ENCODE measurements at places on chromosomes 2 and 18.

GRCh38 chr2:127007652-127008051 is 99.3 kb downstream of the BIN1 start:
- DNase-seq = no peak

DNA sequence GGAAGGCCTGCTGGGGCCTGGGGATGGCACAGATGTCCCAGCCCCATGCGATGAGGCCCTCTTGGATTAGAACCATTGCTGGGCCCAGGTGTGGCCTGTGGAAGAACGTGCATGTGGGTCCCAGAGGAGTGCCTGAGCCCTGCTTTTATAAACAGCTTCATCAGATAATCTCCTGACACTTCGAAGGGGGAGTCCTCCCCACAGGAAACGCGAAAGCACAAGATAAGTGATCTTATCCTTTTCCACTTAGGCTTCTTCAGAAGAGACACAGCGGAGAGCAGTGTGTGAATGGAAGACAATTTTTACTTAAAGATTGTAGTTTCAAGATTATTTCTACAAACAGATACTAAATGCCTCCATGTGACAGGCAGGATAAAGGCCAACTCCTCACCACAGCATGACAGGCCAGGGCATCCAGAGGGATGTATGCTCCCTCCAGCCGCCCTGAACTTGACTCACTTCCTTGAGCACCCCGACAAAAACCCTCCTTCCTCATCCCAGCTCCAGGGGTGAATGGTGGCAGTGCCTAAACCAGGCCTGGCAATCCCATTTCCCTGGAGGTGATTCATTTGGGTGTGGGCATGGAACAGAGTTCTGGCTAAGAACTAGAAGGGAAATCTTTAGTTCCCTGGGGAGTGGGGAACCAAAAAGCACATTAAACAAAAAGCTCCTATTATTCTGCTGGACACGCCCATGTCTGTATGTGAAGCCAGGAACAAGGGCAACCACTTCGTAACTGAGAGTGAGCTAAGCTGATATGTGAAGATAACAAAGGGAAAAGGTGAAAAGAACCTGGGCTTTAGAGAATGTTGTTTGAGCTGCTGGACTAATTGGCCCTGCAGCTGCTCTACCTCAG is 56.2 kb upstream of the TMEM163 start:
- DNase-seq = no peak

GRCh38 chr2:41495050-41495449 is 552.8 kb upstream of the PKDCC start:
- DNase-seq = no peak

- no peak for DNase-seq
Observed at GRCh38 chr2:60964651-60965498, 52.6 kb upstream of the PEX13 start.

GRCh38 chr2:126646026-126646425 is 9.9 kb upstream of the GYPC start:
- DNase-seq = no peak

GRCh38 chr18:58351776-58352175 is 277.1 kb downstream of the ALPK2 start:
- DNase-seq = no peak

- DNase-seq = no peak
Observed at GRCh38 chr2:16507655-16508489, 157.8 kb downstream of the CYRIA start.

DNA sequence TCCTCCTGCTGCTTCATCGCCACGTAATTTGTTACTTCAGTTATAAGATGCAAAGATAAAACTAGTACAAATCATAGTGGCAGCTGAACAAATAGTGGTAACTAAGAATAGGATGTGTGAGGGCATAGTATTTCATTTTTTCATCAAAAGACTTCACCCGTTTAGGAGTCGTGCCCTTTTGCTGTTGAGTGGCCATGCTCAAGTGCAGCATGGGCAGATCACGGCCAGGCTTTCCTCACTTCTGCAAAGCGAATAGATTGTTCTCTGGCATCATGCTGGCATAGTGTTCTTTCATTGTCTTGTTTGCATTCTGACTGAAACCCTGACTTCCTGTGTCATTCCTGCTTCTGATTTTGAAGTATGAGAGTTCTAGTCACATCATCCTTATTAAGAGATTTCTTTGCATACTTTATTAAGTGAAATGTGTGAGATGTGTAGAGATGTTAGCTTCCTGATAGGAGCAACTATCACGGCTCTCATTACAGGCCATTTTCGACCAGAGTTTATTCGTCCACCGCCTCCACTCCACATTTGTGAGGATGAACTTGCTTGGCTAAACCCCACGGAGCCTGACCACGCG is 11.8 kb downstream of the CNOT11 start:
- DNase-seq = no peak

DNA sequence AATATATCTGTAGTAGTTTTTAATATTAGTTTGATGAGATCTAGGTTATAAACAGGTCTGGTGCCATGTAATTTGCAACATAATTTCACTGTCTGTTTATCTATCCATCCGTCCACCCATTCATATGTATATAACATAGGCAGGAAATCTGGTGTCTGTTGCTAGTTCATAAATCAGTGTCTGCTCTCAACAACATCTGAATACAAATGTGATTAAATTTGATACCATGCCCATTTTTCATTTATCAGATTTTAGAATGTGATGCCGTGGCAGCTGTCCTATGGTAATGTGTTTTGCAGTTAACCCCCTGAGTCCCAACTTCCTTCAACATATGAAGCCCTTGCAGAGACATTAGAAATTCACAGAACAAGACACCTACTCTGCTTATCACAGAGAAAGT is 228.4 kb downstream of the CMPK2 start:
- DNase-seq = no peak

DNA sequence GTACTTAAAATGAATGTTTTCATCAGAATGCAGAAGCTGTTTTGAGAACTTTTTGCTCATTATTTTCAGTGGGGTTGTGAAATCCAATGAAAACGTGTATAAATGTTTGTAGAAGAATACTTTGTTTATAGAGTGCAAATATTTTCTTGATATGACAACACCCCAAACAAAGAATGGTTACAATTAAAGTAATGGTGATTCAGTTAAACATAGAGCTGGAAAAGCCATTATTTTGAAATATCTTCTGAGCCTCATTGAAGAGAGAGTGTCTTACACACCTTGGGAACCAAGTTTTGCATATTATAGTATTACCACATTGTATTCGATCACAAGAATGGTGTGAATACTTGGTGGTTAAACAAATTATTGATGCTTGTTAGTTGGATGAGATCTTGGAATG is 48.7 kb downstream of the SPTBN1 start:
- DNase-seq = no peak

DNA sequence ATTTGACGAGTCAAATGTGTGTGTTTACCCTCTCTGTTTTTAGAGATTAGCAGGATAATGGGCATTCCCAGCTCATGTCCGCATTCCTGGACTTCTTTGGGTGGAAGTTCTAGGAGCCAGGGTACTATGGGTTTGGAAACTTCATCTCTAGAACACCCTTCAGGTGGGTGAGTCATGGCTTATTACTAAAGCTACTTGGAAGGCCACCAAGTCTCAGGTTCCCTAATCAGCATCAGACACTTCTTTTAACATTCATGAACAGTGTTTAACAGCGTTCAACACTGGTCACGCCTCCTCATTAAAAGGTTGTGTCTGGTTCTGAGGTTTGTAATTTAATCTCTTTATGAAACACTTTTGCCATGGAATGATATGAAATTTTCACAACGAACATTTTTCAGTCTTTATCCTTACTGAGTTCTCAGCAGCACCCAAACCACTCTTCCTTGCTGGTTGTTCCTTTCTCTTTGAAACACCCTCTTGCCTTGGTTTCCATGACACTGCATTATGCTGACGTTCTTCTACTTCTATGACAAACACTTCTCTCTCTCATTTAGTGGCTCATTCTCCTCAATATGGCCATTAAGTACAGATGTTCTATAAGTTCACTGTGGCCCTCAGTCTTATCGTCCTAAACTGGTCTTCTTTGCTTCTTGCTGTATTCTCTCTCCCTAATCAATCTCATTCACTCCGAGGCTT is 49.3 kb downstream of the MMADHC start:
- no peak for DNase-seq

GRCh38 chr2:157307021-157307420 is 18.6 kb downstream of the ERMN start:
- no peak for DNase-seq

DNA sequence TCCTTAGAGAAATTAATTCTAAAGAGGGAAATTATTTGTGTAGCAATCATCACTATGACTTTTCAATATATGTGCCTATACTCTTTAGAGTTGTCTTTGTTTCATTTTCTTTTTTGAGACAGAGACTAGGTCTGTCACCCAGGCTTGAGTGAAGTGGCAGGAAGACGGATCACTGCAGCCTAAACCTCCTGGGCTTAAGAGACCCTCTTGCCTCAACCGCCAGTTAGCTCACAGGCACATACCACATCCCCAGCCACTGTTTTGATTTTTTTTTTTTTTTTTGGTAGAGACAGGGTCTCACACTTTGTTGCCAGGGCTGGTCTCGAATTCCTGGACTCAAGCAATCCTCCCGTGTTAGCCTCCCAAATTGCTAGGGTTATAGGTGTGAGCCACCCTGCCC is 12.4 kb downstream of the YWHAQ start:
- DNase-seq = peak; percentile 18

GRCh38 chr2:198008230-198008629 is 203.8 kb downstream of the PLCL1 start:
- DNase-seq = no peak

GRCh38 chr2:168114619-168115018 is 132.8 kb downstream of the STK39 start:
- no peak for DNase-seq

DNA sequence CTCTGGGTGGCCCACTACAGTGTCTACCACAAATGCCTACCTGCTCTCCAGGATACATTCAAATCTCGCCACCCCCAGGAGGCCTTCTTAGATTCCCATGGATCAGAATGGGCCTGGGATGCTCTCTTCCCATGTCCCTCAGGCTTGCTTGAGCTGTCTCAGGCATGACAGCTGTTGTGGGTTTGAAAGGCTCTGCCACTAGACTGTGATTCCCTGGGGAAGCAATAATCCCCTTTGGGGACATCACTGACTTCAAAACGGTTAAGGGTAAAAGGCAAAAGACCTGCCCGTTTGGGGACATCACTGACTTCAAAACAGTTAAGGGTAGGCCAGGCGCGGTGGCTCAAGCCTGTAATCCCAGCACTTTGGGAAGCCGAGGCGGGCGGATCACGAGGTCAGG is 35.8 kb upstream of the ZNF516 start:
- DNase-seq = no peak

DNA sequence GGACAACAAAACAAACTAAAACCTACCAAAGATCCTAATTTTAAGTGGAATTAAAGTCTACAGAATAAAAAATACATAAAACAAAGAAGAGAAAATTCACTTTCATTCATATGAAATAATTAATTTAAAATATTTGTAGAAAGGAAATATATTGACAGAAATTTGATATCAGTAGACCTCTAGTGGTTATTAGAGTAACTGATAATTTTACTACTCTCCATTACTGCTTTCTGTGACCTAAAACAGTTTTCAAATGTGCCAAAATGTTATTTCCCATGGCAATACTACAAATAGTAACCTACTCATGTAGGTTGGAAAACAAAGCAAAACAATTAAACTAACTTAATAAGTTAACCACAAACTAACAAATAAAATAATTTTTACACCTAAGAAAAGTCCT is 147.1 kb downstream of the NOL4 start:
- no peak for DNase-seq

DNA sequence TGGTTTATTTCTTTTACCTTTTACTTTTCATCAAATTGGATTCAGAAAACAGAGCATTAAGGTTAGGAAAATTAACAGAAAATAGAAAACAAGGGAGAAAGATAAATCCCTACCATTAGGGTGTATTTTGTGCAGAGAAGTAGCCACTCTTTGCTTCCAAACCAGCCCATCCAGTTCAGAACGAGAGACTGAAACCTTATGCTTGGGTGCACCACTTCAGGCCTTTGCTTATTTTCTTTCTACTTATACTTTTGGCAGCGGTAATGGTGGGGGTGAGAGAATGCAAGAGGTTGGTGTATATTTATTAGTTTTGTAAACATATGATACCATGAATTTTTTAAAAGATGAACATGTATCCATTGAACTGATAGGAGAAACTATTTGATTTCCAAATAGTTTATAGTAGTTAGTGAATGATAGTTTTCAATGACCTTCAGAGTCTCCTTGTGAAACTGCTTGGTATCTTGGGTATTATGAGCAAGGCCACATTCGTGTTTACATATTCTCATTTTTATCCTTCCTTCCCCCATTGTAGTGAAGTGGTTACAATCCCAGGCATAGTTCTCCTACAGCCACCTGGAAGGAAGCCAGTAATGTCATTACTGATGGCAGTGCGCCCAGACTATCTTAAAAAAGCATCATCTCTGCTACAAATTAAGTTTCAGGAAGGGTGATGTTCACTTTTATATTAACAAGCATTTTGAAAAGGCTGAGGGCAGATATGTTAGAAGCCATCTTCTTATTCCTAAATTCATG is 60.8 kb downstream of the MFSD6 start:
- DNase-seq = no peak

DNA sequence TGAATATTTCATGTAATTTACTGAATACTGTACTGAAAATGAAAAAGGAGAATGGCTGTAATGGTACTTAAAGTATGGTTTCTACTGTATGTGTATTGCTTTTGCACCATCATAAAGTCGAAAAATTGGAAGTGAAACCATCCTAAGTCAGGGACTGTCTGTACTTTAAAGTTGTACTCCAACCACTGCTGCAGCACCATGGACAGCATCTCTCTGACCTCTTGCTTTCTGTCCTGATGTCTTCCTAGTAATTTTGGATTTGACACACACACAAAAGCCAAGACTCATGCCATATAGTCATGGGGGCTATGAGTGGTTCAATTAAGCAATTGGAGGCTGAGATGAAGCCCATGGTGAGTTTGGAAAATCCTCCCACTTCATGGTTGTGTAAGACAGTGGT is 256.3 kb upstream of the PKDCC start:
- no peak for DNase-seq

GRCh38 chr2:172373076-172373475 is 54.3 kb upstream of the ITGA6 start:
- DNase-seq = no peak

DNA sequence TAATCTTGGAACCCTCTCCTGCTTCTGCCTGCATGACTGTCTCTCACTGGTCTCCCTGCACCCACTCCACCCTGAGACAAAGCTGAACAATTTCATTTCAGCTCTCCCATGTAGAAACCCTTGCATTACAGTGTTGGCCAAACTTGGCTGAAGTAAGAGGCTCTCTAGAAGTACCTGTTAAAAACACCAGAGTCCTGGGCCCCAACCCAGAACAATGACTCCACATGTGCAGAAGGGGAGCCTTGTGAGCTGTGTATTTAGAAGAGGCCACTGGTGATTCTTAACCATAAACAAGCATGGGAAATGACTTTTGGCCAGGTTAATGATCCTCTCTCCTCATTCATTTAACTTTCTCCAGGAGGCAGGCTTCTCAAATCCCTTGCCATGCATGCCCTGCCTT is 254.8 kb downstream of the SETBP1 start:
- no peak for DNase-seq
